ENCODE measurements at places on chromosomes 11 and 22. TPM values are rescaled to one million over a fixed set of nuclear protein-coding genes. Genes with fewer than 3 reads are reported as not detected.

The BUD13 gene
- 18.5 TPM for total RNA-seq

The OR56A3 gene
- not detected for total RNA-seq

The SCUBE1 gene
- 11.5 TPM for total RNA-seq

The ARHGAP20 gene
- 1.1 TPM for total RNA-seq

The PKNOX2 gene
- not detected for total RNA-seq

The CRYBB2 gene
- 0.30 TPM for total RNA-seq

The MIOX gene
- total RNA-seq = not detected

Measured in M059J (cell line).